ENCODE measurements at places on chromosomes 13 and 19. TPM values are rescaled to one million over a fixed set of nuclear protein-coding genes. Genes with fewer than 3 reads are reported as not detected.
A peak's percentile ranks its signal among the peaks of the same experiment; 100 is the strongest.

ELSPBP1 gene
- not detected for total RNA-seq

SLITRK6 gene
- 1.3 TPM for total RNA-seq

ZNF570 gene
- 7.0 TPM for total RNA-seq

ADGRE2 gene
- 0.51 TPM for total RNA-seq

DNA sequence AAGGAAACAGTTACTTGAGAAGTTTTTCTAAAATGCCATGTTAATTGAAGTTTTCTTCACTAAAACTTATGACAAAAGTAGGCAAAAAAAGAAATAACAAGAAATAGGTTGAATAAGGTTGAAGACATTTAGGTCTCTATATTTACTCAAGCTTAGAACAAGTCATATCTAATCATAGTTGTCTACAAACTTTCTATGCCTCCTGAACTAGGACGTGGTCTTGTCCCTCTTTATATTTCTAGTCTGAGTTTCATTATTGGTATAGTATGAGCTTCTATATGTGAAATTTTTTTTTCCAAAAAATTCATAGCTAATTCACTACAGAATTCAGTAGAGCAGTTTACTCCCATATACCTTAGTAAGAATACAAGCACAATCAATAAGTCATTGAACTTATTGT, 836.4 kb downstream of the SLITRK6 start:
- no peak for DNase-seq

DNA sequence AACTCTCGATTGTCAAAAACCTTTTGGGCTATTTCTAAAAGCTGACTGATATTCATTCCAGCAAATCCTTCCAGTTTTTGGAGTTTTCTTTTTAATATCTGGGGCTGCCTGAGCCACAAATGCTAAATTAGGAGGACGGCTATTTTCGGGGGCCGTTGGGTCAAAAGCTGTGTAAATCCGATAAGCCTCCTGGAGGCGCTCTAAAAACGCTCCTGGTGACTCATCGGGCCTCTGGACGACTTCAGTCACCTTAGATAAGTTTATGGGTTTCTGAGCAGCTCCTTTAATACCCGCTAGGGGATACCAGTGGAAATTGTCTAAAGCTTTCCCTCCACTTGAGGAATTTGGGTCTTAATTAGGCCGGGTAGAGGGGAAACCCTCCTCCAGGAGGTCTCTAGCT, 66.4 kb downstream of the ZNF730 start:
- no peak for DNase-seq

- DNase-seq, result no peak
These were observed 516.0 kb downstream of the DCT start for GRCh38 chr13:93963266-93964145.

- peak; percentile 64 for DNase-seq
These were observed 117.9 kb downstream of the STOML3 start for GRCh38 chr13:38872693-38873092.

- no peak for DNase-seq
These were observed 21.8 kb downstream of the CLEC4M start for GRCh38 chr19:7784856-7785255.

DNA sequence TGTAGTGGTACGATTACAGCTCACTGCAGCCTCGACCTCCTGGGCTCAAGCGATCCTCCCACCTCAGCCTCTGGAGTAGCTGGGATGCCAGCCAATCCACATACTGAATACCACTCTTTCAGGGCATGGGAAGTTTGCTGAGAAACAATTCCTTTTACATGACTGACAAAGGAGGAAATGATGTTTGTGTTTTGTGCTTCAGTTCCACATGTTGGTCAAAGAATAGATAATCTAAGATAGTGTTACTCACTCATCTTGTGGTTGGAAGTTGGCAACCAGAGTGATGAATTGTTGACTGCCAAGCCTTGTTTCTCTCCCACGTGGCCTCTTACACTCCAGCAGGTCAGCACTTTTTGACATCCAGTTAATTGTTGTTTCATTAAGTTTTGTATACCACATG, 7.6 kb downstream of the MBD3L2B start:
- DNase-seq, result no peak

DNA sequence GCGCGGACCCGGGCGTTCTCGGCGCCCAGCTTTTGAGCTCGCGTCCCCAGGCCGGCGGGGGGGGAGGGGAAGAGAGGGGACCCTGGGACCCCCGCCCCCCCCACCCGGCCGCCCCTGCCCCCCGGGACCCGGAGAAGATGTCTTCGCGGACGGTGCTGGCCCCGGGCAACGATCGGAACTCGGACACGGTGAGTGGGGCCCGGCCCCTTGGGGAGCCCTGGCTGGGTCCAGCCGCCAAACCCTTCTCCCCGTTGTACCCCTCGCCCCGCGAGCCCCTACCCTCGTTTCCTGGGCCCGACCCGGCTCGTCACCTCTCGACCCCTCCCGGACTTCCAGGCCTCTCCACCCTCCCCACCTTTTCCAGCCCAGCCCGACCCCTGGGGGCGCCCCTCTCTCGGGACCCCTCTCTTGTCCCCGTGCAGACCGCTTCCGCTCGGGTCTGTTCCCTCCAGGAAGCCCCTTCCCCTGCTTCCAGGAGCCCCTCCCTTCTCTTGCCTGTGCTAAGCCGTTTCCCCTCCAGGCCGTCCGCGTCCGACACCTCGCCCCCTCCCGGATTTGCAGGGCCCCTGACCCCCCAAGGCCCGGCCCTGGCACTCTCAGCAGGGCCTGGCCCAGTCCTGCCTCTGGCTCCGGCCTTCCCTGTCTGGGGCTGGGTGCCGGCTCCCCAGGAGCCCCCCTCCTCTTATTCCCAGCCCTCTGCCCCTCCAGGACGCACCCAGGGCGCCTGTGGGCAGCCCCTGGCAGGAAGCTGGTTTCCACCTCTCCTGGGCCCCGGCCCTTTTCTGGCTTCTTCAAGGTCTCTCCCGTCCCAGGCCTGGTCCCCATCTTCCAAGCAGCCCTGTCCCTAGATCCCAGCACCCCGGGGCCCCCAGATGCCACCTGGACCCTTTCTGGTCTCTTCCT, 632 bp downstream of the MARK4 start:
- DNase-seq, result peak; percentile 74

DNA sequence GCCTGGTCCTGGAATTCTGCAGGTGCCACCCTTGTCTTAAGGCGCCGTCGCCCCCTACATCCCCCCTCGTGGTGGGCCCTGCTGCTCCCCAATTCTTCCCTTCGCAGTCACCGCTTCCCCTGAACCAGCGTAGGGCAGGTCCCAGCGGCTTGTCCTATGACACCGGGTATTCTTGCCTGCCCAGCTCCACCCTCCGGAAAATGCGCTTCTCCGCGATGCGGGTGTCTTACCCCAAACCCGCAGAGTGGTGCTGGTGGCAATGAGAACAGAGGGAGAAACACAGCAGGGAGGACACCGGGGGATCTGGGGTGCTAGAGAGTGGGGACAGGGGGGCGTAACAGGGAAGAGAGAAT, 9.0 kb downstream of the ZNF808 start:
- DNase-seq, result no peak

- peak; percentile 93 for DNase-seq
These were observed 13.6 kb downstream of the LTBP4 start for GRCh38 chr19:40614622-40615411.

DNA sequence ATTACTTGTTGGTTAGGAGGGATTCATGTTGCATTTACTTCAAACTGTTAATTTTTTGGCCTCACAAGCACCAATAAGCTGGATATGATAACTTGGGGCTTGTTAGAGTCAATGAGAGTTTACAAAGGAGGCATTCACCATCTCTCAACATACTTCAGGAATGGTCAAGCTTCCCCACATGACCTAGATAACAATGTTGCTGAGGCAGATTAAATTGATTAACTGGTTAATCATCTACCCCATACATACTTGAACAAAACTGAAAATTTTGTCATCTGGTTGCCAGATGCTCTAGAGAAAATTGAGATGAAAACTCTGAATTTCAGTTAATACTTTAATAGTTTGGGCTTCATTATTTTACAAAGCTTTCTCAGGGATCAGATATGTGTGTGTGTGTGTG, 43.0 kb upstream of the UBL3 start:
- DNase-seq, result no peak

DNA sequence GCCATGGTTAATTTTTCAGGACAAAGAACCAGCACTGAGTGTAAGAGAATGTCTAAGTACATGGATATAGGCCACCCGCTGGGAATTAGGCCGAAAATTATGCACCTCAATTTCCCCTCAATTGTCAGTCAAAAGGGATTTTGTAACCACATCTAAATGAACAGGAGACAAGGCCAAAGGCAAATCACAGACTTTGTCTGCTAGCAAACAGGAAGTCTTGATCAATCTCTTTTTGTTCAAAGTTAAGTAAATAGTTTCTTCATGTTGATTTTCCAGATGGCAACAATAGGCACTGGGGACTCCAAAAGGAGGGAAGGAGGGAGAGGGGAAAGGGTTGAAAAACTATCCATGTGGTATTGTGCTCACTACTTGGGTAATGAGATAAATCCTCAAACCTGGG, 276.0 kb downstream of the COG6 start:
- no peak for DNase-seq

Measured in right cardiac atrium (tissue), 5 donors.